ENCODE measurements at places on chromosomes 6 and 20. TPM values are rescaled to one million over a fixed set of nuclear protein-coding genes. Genes with fewer than 3 reads are reported as not detected.

- H3K4me3 ChIP-seq: no peak overlapping the region
- H3K27ac ChIP-seq: peak overlapping the region; percentile 58
- peaks cover 60% of the 10 kb centered on the region for H3K4me1 ChIP-seq
- peaks cover 84% of the 10 kb centered on the region for H3K36me3 ChIP-seq
These were observed 50.0 kb downstream of the LAMA4 start for GRCh38 chr6:112204350-112204706.

Gene CFAP61
- total RNA-seq: 54.8 TPM

Gene RTEL1
- total RNA-seq: 9.6 TPM

- H3K4me3 ChIP-seq: peak overlapping the region; percentile 24
- DNase-seq: no peak
- H3K27me3 ChIP-seq: no peaks in the 10 kb centered on the region
- H3K4me1 ChIP-seq: peaks cover 50% of the 10 kb centered on the region
- no peaks in the 10 kb centered on the region for H3K36me3 ChIP-seq
These were observed 81.6 kb upstream of the PREP start for GRCh38 chr6:105484238-105485161.

Gene WFDC10B
- total RNA-seq: not detected

Gene FAM110A
- total RNA-seq: 2.0 TPM

DNA sequence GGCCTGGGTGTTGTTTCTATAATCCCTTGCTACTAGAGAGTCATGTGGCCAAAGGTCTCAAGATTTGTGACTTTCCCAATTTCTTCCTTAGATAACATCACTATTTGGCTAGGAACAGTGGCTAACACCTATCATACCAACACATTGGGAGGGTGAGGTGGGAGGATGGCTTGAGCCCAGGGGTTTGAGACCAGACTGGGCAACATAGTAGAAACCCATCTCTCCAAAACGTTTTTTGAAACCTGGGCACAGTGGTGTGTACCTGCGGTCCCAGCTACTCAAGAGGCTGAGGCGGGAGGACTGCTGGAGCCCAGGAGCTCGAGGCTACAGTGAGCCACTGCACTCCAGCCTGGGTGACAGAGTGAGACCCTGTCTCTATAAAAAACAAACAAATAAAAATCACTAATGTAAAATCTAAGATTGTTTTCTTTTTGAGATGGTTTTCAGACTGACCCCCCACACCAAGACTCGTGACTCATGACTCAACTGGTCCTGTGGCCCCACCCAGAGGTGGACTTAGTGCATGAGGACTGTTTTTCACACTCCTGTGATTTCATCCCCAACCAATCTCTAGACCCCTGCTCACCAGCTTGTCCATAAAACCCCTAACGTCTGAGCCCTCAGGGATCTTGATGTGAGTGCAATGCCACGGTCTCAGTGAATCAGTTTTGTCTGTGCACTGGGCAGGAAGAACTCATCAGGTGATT lies 48.3 kb upstream of the KIF16B start:
- DNase-seq: no peak
- H3K4me3 ChIP-seq: no peak overlapping the region
- H3K4me1 ChIP-seq: no peaks in the 10 kb centered on the region
- H3K27me3 ChIP-seq: no peaks in the 10 kb centered on the region
- H3K27ac ChIP-seq: no peak overlapping the region

DNA sequence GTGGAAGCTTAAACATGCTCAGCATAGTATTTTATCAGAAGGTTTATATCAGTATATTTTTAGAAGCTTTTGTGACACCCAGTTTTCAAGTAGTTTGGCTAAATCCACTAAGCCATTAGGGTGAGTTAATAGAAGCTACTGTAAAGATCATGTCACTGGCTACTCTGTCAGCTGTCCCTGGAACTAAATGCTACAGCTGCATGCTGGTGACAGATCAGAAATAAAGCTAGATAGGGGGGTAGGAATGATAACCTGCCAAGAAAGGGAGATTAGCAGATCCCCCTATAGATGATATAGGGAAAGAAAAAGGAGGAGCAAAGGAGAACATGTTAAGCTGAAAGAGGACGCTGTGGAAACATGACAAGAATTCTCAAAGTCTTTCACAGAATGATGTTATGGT lies 363.2 kb downstream of the QKI start:
- no peaks in the 10 kb centered on the region for H3K36me3 ChIP-seq
- H3K4me1 ChIP-seq: peaks cover 46% of the 10 kb centered on the region

DNA sequence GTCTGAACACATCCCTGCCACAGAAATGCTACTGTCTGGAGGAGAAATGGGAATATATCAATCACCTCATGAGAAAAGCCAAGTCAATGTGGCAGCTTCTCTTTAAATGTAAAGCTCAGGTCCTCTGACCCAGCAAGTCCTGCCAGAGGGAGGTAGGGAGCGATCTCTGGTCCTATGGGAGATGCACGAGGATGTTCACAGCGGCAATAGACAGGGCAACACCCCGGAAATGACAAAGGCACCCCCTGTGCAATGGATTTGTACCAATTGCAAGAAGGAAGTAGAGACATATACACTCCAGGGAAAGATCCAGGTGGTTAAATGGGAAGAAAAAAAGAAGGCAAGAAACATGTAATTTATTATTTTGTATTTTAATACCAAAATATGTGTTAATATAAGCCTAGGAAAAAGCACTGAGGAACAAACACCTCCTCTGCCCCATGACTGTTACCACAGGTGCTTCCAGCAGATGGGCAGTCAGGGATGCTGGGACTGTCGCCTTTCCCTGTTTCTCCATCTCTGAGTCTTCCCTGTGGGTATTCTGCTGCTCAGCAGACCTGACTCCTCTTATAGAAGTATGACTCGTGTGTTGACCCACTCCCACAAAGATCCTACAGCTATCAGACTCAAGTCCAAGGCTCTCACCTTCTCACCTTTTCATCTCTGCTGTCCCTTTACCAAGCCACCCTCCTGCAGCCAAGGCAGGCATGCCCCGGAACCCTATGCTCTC lies 20.8 kb downstream of the ATP9A start:
- no peak for DNase-seq
- H3K36me3 ChIP-seq: no peaks in the 10 kb centered on the region
- no peak overlapping the region for H3K27ac ChIP-seq
- H3K27me3 ChIP-seq: no peaks in the 10 kb centered on the region

Gene TAF8
- total RNA-seq: 28.5 TPM

GRCh38 chr6:101482606-101483005 lies 89.1 kb downstream of the GRIK2 start:
- H3K4me3 ChIP-seq: no peak overlapping the region
- no peaks in the 10 kb centered on the region for H3K36me3 ChIP-seq

Gene MAP7
- 3.1 TPM for total RNA-seq

GRCh38 chr6:8082954-8083858 lies 19.0 kb upstream of the BLOC1S5 start:
- peaks cover 23% of the 10 kb centered on the region for H3K36me3 ChIP-seq
- no peaks in the 10 kb centered on the region for H3K27me3 ChIP-seq
- peak overlapping the region; percentile 10 for H3K27ac ChIP-seq
- H3K4me3 ChIP-seq: no peak overlapping the region

Gene SCRT2
- total RNA-seq: not detected

GRCh38 chr20:17872959-17873358 lies 95.6 kb downstream of the SNX5 start:
- no peak for DNase-seq
- H3K4me3 ChIP-seq: no peak overlapping the region
- H3K27me3 ChIP-seq: peaks cover 16% of the 10 kb centered on the region
- peak overlapping the region; percentile 54 for H3K27ac ChIP-seq

GRCh38 chr6:19153981-19154295 lies 683.2 kb upstream of the ID4 start:
- no peak overlapping the region for H3K4me3 ChIP-seq
- no peaks in the 10 kb centered on the region for H3K36me3 ChIP-seq
- no peaks in the 10 kb centered on the region for H3K27me3 ChIP-seq

Gene TMEM151B
- total RNA-seq: not detected

Data from left ventricle myocardium inferior (tissue), 1 donor.